ENCODE measurements at places on chromosomes 1 and 21.

- no peak for DNase-seq
These were observed 31.0 kb downstream of the PSEN2 start for GRCh38 chr1:226901421-226901820.

- no peak for DNase-seq
These were observed 40.5 kb upstream of the FHAD1 start for GRCh38 chr1:15206418-15207030.

DNA sequence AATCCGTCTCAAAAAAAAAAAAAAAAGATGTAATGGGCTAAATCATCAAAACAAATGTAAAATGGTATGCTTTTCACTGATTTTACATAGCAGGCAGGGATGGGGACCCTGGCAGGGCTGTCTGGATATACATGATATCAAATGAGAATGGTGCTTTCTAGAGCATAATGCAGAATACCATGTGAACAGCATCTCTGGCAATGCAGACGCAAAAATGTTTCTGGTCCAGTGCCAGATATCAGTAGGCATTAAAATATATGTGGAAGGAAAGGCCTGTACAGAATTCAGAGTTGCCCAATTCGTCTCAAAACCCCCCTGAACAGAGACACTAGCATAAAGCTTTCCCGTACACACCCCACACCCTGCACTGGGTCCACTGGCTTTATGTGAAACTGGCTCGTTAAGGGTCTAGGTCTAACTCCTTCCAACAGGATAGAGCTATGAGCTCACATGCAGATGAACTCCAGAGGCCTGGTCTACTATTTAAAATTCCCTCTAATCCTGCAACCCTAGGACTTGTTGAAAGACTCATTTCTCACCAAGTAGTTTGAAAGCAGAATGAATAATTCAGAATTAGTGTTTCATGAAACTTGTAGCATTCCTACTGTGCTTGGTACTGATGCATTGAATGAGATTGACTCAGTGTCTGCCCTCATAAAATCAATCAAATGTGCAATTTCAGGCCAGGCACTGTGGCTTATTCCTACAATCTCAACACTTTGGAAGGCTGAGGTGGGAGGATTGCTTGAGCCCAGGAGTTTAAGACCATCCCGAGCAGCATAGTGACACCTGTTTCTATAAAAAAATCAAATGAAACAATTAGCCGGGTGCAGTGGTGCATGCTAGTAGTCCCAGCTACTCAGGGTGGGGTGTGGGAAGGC lies 2.6 kb upstream of the MYSM1 start:
- DNase-seq, result no peak

DNA sequence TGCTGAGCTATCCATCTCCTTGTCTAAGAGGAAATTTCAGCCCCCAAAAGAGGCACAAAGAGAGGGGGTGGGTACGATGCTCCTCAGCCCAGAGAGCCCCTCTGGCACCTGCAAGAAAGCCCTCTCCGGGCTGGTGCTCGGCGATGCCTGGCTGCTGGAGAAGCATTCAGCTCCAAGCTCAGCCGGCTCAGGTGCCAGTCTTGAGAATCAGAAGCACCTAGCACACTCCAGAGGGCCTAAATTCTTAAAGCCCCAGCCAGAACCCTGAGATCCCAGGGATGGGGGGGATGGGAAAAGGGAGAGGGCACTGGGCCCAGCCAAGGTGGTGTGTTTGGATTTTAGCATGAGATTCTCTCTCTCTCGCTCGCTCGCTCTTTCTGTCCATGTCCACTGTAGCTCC lies 2.9 kb downstream of the GRIK3 start:
- no peak for DNase-seq

- DNase-seq, result no peak
These were observed 63.5 kb upstream of the DMRTB1 start for GRCh38 chr1:53395671-53396215.

GRCh38 chr1:110436635-110437034 lies 14.3 kb upstream of the PROK1 start:
- DNase-seq, result no peak
